T-cell (primary cell): ENCODE measurements at places on chromosomes 16 and 17. TPM values are rescaled to one million over a fixed set of nuclear protein-coding genes. Genes with fewer than 3 reads are reported as not detected.

DNA sequence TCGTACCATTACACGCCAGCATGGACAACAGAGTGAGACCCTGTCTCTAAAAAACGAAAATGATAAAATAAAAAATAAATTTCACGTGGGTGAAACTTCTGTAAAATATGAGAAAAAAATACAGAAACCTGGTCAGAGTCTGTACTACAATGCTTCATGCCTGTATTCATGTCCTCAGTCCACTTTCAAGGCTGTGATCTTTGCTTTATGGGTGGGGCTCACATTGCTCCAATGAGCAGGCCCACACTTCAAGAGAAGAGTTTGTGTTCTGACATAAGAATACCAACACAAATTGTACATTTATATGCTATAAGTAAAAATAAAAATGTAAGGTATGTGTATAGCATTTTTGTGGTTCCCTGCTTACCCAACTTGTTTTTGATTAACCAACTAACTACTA lies 32.2 kb upstream of the ABCA3 start:
- H3K4me1 ChIP-seq: no peaks in the 10 kb centered on the region
- peaks cover 4% of the 10 kb centered on the region for H3K27me3 ChIP-seq
- no peak overlapping the region for H3K27ac ChIP-seq
- DNase-seq: no peak

- H3K27ac ChIP-seq: no peak overlapping the region
- no peaks in the 10 kb centered on the region for H3K27me3 ChIP-seq
- no peaks in the 10 kb centered on the region for H3K36me3 ChIP-seq
- H3K4me1 ChIP-seq: no peaks in the 10 kb centered on the region
- DNase-seq: no peak
Observed at GRCh38 chr16:22400900-22401299, 26.5 kb upstream of the CDR2 start.

DNA sequence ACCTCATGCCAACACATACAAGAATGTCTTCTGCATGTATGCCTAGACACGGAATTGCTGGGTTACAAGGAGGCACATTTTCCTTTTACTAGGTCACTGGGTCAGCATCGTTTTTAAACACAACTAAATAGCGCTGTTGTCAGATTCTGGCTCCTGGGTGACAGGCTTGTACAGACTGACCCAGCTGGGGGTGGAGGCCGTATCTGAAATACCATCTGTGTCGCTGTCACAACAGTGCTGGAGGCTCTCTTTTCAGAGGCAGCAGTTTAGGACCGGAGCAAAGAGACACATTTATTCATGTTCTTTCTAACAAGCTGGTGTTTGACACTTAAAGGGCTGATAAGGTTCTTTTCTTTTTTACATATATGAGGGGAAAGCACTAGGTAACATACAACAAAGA lies 403.0 kb upstream of the ASIC2 start:
- peaks cover 2% of the 10 kb centered on the region for H3K27me3 ChIP-seq
- no peaks in the 10 kb centered on the region for H3K36me3 ChIP-seq
- no peaks in the 10 kb centered on the region for H3K4me1 ChIP-seq
- DNase-seq: no peak
- no peak overlapping the region for H3K4me3 ChIP-seq

- no peaks in the 10 kb centered on the region for H3K27me3 ChIP-seq
- H3K27ac ChIP-seq: no peak overlapping the region
- DNase-seq: no peak
- H3K4me3 ChIP-seq: no peak overlapping the region
- H3K36me3 ChIP-seq: peaks cover 3% of the 10 kb centered on the region
Observed at GRCh38 chr17:46126840-46127239, 66.4 kb downstream of the KANSL1 start.

Gene CX3CL1
- total RNA-seq: 0.16 TPM
